NCI-H2227 treated with DMSO at 0.1 percent for 48 hours (cell line): ENCODE measurements at places on chromosomes 5 and 9.

DNA sequence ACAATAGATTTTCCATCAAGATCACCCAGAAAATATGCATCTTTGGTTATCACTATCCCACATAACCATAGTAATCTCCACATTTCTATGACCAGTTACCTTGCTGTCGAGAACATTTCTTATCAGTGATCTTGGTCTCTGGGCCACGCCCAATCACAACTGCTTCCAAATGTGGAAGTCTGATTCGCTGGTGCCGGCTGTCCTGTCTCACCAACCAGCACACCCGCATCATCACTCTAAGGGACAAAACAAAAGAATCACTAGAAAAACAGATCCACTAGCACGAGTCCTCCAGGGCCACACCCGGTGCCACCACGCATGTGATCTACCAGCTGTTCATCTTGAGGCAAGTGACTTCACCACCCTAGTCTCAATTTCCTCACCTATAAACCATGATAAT is 11.8 kb downstream of the APTX start:
- no peak for DNase-seq

- no peak for DNase-seq
Measured at GRCh38 chr5:179959641-179960040, 51.9 kb upstream of the TBC1D9B start.

- no peak for DNase-seq
Measured at GRCh38 chr5:110105692-110106091, 416.0 kb downstream of the MAN2A1 start.

DNA sequence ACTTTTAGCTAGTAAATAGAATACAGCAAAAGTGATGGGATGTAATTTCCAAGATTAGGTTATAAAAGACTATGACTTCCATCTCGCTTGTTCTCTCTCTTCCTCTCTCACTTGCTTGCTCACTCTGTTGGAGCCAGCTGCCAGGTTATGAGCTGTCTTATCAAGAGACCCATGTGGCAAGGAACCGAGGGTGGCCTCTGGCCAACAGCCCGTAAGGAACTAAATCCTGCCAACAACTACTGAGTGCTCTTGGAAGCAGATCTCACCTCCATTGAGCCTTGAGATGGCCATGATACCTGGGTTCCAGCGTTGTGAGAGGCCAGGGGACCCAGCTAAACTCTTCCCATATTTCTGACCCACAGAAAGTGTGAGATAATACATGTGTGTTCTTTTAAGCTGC is 636.1 kb downstream of the ACTL7B start:
- DNase-seq, result no peak

GRCh38 chr9:24451346-24451745 is 94.4 kb downstream of the IZUMO3 start:
- no peak for DNase-seq

GRCh38 chr5:1549475-1550030 is 25.8 kb upstream of the LPCAT1 start:
- DNase-seq, result no peak

- DNase-seq, result no peak
Measured at GRCh38 chr5:172235132-172235780, 41.3 kb downstream of the EFCAB9 start.

DNA sequence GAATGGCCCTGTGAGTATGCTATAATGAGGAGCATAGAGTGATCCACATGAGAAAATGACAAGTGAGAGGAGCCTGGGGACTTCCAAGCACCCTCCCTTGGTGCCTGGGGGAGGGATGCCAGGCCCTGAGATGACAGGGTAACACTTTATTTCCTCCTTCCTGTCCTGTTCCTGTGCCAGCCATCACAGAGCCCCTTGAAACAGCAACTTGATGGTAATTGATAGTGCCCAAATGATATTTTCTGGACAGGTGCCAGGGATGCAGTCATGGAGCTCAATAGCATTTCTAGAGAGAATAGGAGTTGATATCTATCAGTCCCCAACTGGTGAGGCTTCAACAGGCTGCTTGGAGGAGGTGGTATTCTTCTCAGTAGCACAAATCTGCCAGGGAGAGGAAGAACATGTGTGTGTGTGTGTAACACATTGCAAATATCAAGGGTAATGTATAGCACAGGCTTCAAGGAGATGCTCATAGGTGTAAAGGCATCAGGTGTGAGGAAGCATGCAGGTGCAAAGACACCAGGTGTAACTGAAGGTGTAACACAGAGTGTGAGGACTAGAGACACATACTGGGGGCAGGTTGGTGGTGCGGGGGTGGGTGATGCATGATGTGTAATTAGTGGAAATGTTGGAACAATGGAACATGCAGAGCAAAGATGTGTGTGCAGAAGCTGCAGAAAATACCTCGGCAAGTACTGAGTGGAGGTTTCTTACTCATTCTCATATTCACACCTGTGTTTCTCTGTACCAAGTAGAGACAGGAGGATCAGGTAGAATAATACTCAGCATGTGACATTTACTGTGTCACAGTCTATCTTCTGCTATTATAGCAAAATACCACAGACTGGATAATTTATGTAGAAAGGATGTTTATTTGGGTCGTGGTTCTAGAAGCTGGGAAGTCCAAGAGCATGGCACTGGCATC is 18.1 kb upstream of the WWC1 start:
- no peak for DNase-seq

DNA sequence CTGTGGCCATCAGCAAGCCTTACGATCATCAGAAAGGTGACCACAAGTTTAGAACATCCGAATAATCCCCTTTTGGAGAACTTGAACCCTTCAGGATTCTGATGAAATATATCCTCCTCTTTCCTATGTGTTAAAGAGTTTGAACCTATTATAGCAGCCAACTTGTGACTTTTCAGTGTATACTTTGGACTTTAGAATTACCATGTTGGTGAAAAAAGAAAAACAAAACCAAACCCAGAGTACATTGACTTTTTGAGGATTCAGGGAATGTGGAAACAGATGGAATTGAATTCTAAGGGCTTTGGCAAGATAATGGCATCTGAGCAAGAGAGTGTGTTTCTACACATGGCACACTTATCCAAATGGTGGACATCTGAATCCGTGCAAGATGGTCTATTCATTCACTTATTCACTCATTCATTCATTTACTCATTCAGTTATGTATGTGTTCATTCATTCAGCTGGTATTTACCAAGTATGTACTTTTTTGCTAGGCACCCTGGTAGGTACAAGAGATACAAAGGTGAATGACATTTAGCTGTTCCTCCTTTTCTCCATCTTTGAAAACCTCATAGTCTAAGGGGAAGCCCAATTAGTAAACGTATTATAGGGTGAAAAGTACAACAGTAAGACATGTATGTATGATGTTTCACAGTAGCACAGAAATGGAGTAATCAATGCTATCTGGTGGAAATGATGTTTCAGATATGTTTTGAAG is 91.8 kb downstream of the PRDM6 start:
- DNase-seq, result no peak

DNA sequence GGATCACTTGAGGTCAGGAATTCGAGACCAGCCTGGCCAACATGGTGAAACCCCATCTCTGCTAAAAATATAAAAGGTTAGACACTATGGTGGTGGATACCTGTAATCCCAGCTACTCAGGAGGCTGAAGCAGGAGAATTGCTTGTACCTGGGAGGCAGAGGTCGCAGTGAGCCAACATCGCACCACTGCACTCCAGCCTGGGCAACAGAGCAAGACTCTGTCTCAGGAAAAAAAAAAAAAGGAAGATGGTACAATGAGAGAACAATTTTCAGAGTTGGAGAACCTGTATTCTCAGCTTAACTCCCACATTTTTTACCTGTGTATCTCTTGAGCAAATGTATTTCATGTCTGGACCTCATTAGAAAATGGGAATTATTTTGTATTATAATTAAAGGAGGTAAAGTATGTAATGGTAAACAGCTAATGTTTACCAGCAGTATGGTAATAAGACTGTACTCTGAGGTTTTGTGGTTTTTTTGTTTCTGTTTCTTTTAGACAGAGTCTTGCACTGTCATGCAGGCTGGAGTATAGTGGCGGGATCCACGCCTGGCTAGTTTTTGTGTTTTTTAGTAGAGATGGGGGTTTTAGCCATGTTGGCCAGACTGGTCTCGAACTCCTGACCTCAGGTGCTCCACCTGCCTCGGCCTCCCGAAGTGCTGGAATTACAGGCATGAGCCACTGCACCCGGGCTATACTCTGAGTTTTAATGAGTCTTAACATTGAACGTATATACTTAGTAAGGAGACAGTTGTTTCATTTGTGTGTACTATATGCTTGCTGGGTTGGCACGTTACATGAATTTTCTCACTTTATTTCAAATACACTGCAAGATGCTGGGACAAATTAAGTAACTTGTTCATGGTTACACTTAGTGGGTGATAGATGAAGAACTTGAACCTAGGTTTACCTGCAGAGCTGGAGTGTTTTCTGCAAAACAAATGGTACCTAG is 16.2 kb downstream of the UHRF2 start:
- DNase-seq, result no peak

DNA sequence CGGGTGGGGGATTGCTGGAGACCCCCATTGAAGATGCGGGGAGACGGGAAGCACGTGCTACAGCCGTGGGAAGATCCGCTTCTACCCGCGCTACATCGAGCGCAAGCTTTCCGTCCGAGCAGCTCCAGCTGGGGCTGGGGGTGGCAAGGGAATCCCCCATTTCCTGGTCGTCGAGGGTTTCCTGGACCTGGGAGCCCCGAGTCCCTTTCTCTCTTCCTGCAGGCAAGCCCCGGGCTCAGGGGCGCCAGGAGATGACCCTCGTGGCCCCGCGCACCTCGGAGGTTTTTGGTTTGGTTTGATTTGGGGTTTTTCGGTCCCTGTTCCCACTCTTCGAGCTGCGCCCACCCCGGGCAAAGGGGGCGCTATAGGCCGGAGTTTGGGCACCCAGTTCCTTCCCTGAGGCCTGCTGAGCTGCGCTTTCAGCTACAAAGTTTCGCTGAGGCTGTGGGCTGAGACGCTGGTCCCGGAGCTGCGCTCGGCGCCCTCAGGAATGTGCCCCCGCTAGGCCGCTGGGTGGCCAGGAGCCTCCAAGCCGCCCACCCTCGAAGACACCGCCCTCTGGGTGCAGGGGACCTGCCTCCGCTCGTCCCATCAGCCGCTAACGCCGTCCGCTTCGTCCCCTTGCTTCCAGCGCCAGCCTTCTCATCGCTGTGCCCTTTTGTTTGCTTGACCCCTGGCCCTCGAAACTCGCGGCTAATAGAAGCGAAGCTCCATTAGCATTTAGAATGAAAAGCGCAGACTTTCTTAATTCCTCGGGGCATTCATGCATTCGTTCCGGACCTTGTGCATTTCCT is 2.9 kb downstream of the NR4A3 start:
- DNase-seq, result no peak

GRCh38 chr5:124395287-124395686 is 351.2 kb downstream of the ZNF608 start:
- DNase-seq, result peak; percentile 20

DNA sequence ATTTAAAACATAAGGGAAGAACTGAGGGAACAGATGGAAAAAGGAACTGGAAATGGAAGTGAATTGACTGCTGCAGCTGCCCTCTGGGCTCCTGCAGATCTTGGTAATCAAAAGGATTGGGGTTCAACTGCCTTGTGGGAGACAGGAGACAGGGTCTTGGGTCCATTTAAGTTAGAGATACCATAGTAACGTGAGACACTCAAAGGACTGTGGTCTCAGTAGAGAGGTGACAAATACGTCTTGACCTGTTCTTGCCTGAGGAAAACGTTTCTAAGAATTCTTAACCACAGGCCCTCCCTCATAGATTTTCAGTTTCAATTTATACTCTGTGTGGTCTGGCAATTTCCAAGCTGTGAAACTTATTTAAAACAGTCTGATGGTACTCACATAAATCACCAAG is 100.8 kb upstream of the DHFR start:
- DNase-seq, result no peak

DNA sequence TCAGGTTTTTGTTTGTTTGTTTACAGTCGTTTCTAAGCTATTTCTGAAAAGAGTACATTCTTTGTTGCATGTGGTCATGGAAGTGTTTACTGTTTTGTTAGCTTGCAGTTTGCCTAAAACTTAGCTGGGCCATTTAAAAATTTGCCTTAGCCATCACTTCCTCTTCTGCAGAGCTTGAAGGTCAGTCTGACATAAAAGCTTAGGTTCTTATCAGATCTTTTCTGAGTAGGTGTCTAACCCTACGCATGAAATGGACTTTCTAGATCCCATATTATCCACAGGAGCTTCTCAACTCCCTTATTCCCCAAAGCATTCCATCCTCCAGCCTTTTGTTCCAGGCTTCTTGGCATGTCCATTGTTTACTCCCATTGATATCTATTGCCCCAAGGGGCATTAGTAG is 90.3 kb downstream of the AP3B1 start:
- DNase-seq, result no peak

DNA sequence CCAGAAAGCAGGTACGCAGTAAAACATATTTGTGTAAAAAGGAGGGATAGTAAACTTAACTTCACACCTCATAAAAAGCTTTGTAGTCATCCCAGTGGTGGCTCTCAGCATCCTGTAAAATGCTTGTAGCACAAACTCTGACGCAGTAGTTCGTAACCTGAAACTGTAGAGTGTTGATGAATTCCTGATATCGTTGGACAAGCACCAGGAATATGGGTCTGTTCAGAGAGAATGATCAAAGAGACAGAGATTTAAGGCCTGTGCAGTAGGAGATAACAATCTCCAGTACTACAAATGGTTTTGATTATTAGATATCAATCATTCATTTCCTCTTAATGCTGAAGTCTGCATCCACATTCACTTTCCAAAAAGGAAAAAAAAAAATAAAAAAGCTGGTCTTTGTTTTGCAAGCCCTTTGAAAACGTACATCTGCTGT is 148.5 kb downstream of the KIAA0825 start:
- DNase-seq, result peak; percentile 45

DNA sequence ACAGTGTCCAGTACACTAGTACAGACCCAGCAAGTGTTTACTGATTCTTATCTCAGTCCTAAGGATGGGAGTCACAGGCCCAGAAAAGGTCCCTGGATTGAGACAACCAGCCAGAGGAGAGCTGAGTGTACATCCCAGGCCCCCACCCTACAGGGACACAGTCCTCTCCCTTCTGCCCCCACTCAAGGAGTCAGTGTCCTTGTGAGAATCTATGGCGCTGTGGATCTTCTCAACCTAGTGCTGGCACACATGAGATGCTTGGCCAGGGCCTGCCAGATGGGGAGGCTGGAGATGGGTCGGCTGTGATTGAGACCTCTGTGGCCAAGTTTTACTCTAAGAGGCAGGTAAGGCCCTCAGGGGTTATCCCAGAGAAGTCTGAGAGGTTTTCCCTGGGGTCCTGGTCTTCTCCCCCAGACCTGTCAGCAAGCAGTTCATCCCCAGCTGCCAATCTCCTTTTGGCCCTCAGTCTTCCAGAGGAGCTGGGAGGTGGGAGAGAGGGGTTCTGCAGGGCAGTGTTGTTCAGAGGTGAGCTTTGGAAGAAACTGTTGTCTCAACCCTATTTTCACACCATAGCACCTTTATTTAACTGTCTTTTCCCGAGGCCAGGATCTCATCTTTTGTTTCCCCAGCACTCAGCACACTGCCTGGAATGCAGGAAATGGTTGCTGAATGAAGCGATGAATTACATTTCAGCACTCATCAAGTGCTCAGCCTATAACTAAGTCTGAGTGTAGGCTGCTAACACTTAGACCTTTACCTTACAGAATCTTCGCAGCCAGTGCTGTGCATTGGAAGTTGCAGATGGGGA is 3.2 kb upstream of the NSD1 start:
- DNase-seq, result no peak

GRCh38 chr5:147223948-147224791 is 10.7 kb upstream of the STK32A start:
- peak; percentile 9 for DNase-seq

GRCh38 chr5:149885513-149885912 is 59.1 kb downstream of the PDE6A start:
- no peak for DNase-seq

- DNase-seq, result no peak
Measured at GRCh38 chr5:43623048-43623680, 20.2 kb downstream of the NNT start.
